Breast epithelium (tissue), 4 donors: ENCODE measurements at places on chromosomes 12 and 14.

DNA sequence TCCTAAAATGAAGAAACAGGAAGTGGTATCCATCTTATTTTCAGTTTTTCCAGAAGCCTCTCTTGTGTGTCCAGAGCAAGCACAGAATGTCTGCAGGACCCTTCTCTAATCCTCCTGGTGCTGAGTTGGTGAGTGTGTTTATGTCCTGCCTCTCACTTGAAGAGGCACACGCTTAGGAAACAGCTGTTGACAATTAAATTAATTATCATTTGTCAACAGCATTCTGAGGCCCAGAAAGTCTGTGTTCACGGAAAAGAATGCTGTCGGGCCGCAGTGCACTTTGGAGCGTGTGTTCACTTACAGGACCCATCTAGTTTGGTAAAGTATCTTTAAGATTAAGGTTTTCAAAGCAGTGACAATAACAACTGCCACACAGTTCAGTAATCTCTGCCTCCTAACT lies 70.5 kb downstream of the LMNTD1 start:
- DNase-seq = no peak

DNA sequence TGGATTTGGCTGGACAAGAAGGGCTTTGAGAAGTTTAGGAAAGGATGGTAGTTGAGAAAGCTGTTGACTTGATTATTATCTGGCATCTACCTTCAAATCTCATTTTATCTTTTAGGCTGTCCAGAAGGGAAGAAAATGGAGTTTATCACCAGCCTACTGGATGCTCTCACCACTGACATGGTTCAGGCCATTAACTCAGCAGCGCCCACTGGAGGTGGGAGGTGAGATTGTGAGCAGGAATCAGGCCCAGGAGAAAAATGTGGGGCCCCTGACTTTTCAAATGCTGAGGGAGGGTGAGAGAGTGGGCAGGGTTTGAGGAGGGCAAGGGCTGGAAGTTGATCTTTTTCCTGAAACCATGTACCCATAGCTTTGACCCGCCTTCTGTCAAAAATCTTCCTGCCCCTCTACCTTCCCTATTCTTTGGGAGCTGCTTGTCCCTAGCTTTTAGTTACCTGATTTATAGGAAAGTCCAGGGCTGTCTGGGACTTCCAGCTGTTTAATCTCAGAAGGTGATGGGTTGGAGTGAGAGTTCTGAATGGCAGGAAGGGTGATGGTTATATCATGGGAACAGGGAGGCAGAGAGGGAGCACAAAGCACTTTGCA lies 134.2 kb downstream of the SMOC1 start:
- DNase-seq = no peak

GRCh38 chr12:109737631-109738030 lies 24.0 kb downstream of the FAM222A start:
- no peak for DNase-seq

GRCh38 chr12:56723889-56724700 lies 1.0 kb downstream of the NACA start:
- peak; percentile 72 for DNase-seq

DNA sequence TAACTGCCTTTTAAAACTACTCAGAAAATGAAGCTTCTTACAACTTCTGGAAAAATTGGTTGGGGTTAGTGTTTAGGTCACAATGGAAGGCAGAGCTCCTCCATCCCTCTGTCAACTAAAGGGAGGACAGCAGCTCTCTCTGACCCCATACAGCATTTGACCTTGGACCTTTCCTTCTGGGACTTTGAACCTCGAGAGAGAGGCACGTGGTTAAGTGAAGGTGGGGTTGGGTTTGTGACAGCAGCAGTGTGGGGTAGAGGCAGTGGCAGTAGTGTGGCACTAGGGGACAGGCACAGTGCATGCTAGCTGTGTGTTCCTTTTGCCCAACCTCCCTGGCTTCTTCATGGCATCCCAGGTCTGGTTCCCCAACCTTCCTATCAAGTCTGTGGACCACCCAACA lies 9.4 kb upstream of the C12orf75 start:
- DNase-seq = no peak

- no peak for DNase-seq
These were observed 991.6 kb upstream of the TMEM132C start for GRCh38 chr12:127275416-127275815.

GRCh38 chr12:125015680-125016310 lies 22.4 kb downstream of the BRI3BP start:
- no peak for DNase-seq

DNA sequence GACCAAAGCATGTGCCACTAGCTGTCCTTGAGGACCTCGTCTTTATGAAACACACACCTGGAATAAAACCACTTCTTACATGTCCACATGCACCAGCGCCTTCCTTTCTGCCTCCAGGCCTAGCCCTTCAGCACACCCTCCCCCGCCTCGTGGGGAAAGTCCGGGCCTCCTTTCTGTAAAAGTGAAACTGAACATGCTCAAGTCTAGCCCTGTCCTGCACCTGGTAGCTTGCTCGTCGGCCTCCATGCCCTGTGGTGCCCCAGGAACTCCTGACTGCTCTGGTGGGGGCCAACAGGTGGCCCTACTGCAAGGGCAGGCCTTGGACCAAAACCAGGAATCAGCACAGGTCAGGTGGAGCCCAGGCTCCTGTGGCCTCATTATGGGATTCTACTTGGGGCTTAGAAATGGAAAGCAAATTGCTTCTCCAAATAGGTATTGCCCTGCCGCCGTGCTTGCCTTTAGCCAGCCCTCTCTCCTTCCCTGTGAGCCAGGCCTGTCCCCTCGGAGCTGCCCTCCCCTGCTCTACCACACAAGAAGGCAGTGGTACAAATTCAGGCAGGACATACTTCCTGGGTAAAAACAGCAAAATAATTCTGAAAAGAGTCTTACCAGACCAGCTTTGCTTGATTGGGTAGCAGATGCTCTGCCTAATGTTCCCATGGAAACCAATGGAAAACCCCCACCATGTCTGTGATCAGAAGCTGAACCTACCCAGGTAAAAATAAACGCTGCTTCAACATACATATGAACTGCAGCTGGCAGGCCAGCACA lies 43.5 kb downstream of the ERH start:
- DNase-seq = no peak

DNA sequence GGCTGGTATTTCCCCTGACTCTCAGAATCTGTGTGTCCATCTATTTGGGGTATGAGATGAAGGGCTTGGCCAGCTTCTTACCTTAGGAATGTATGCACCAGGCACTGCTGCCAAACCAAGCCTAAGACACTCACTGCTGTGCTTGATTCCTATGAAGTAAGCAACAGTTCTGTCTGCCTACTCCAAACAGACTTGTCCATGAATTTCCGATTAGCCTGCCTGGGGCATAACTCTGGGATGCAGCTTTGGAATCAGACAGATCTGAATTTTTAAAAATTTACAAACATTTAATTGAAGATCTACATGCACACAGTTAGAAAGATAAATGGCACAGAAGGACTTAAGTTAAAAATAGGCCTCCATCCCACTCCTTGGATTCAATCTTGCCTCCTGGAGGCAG lies 59.5 kb upstream of the JDP2 start:
- no peak for DNase-seq

- no peak for DNase-seq
These were observed 6.7 kb upstream of the SLC15A4 start for GRCh38 chr12:128830505-128830893.

DNA sequence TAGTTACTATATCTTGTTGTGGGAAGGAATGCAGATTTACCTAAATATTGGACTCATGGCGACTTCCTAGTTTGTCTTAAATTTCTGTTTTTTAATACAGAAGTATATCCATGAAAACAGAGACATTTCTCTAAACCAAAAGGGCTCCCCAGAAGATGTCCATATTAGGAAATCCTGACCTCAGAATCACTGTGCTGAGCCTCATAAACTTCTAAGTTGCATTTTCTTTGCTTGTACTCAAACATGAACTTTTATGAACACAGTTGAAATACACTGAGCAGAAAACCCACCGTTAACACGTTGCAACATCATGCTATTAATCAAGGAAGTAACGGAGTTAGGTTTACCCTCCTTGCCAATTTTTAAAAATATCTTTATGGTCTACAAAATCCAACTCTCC lies 42.9 kb upstream of the NR2C1 start:
- no peak for DNase-seq

DNA sequence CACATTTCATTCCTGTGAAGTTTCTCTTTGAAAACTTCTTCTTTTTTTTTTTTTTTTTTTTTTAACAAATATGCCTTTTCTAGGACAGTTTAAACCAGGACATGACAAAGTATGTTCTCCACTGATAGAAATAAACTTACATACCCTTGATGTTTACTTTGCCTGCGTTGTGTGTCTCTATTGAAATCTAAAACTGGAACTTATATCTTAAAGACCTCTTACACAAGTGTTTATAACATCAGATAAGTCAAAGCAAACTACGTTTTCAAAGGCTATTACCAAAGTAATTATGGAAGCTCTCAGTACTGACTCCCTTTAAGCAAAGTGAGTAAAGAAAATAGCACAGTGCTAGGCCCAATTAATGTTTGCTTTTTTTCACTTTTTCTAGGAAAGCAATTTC lies 30.6 kb upstream of the ISM2 start:
- DNase-seq = no peak

DNA sequence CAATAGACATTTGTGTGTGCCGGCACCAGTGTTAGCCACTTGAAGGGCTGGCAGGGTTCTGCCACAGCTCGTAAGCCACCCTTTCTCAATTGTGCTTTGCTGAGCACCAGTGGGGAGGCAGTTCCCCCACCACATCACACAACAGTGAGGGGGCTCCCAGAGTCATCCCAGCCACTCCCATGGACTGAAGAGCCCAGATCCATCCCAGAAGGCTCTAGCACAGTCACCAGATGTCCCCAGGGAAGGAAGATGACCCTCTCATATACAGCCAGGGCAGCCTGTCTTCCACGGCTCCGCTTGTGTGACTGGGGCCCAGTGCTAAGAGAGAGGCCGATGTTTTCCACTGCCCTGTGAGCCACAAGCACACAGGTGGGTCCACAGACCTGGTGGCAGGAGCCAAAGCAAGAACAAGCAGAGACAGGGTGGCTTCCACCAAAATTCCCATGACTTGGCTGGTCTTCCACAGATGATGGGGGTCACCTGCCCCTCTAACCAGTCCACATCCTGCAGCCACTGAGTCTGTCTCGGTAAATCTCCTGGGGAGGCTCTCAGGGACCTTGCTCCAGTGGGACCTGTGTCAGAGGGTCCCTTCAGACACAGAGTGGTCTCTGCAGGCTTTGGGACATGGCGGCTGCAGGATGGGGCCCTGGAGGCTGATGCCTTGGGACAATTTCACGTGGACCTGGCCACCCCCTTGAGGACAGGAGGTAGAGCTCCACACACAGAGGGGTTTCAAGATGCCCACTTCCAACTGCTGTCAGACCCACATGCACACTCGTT lies 71.9 kb upstream of the DDX11 start:
- no peak for DNase-seq

DNA sequence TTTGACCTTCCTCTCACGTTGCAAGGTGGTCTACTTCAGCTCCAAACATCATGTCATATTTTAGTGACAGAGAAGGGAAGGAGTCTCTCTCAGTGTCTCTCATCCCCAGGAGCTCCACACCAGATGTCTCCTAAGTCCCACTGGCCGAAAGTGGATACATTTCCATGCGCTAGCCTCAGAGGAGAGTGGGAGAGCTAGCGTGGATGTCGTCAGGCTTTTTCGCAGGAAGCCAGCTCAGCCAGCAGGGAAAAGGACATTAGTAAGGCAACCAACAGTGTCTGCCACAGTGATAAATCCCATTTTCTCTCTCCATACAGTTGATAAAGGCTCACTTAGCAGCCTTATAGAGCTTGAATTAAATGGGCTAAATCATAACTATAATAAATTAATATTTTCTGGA lies 155.7 kb downstream of the PELI2 start:
- DNase-seq = no peak

DNA sequence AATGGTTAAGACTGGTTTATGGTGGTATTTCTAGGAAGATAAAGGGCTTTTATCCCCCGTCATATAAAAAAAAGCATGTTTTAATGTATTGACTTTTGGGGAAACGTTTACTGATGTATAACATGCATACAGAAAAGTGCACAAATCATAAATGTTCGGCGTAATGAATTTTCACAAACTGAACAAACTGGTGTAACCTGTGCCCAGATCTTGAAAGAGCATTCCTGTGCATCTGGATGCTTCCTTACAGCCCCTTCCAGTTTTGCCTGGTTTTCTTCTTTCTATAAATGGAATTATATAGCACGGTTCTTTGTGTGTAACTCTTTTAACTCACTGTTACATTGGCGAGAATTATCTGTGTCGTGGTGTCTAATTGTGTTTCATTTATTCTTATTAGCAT lies 693.8 kb upstream of the TBX3 start:
- DNase-seq = no peak

GRCh38 chr14:20754308-20754707 lies 8.6 kb downstream of the EDDM3A start:
- peak; percentile 36 for DNase-seq

DNA sequence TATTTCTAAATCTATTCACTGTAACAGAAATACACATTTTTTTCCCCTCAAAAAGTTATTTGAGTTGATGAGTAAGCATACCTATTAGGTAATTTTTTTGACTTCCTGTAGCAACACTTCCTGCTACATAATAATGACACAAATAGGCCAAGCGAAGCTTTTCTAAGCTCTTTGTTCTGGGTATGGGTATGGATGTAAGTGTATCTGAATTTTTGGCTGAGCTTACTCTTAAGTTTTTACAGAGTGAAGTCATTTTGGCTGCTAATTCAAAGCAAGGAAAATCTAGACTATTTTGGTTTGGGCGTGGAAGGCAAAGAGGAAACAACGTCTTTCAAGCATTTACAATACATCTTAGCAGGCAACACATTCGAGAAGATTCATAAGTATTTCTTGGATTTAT lies 1206.0 kb upstream of the FLRT2 start:
- no peak for DNase-seq

DNA sequence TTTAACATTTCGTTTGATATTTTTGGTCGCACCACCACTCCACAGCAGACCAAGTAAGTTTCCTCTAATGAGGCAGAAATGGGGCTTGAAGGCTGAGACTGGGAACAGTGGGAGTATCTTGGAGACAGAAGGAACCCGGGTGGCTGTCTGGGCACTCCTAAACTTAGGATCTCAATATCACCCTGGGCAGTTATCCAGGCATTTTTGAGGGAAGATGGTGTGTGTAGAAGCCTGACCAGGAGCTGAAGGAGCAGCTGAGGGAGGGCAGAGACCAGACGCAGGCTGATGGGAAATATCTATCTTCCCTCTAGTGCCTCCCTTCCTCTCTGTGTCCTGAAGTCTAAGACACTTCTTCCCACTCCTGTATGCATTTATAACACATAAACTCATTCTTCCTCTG lies 10.7 kb downstream of the MARS1 start:
- DNase-seq = no peak
